ENCODE measurements at places on chromosomes 13 and 19.
A peak's percentile ranks its signal among the peaks of the same experiment; 100 is the strongest.

GRCh38 chr13:99626461-99627082 lies 125.3 kb downstream of the TM9SF2 start:
- DNase-seq, result no peak

GRCh38 chr13:24254146-24254841 lies 55.1 kb upstream of the C1QTNF9 start:
- DNase-seq, result peak; percentile 43

DNA sequence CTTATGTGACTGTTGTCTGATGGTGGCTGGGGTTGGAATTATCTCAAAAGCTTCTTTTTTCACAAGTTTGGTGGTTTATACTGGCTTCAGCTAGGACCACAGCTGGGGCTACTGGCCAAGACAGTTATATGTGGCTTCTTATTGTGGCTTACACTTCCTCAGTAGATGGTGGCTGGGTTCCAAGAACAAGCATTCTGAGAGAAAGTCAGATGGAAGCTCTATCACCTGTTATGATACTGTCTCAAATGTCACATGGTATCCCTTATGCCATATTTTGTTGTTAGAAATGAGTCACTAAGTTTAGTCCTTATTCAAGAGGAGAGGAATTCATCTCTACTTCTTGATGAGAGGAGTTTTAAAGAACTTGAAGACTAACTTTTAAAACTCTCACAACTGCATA lies 41.6 kb downstream of the NDFIP2 start:
- peak; percentile 96 for DNase-seq

- no peak for DNase-seq
Observed at GRCh38 chr13:75705395-75705794, 69.3 kb downstream of the LMO7 start.

- DNase-seq, result no peak
Observed at GRCh38 chr19:46812977-46813838, 24.8 kb upstream of the SLC1A5 start.
